ENCODE measurements at places on chromosomes 6 and 20.
A peak's percentile ranks its signal among the peaks of the same experiment; 100 is the strongest.

- DNase-seq, result peak; percentile 27
Observed at GRCh38 chr6:138001750-138002349, 105.4 kb downstream of the PERP start.

GRCh38 chr6:76441875-76442274, 369.4 kb upstream of the IMPG1 start:
- DNase-seq, result no peak

GRCh38 chr20:33828967-33829560, 17.9 kb downstream of the CHMP4B start:
- no peak for DNase-seq

- DNase-seq, result no peak
Observed at GRCh38 chr20:38032585-38033329, 499 bp downstream of the TTI1 start.

GRCh38 chr6:137754866-137755265, 112.2 kb upstream of the TNFAIP3 start:
- DNase-seq, result no peak

GRCh38 chr20:34495307-34495706, 20.9 kb upstream of the DYNLRB1 start:
- DNase-seq, result no peak

GRCh38 chr6:118748311-118749062, 97.1 kb upstream of the CEP85L start:
- DNase-seq, result no peak

DNA sequence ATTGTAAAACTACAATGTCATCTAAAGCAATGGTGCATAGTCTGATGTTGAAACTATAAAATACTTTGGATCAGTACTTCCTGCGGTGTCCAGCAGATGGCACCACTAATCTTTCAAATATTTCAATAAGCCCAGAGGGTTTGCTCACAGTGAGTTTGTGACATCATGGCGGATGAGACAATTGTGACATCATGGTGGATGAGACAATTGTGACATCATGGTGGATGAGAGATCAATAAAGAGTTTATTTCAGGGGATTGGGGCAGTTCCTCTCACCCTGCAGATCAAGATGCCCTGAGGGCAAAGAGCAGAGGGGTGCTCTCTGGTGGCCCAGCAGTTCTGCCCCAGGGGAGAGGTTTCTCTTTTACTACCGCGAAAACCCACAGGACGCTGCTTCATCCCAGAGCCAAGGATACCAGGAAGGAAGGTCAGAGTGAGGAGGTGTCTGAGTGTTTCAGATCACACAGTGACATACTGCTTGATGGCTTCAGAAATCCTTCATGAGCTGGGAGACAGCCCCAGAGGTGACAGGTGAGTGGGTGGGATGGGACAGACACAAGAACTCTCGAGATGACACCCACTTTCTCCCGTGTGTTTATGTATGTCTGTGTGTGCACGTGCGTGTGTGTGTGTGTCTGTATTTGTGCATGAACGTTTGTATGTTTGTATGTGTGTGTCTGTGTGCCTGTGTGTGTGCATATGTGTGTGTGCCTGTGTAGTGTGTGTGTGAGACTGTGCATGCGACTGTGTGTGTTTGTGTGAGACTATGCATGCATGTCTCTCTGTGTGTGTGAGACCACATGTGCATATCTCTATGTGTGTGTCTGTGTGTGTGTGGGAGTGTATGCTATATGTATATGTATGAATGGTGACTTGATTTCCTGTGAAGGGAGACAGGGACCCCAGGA, 7.3 kb upstream of the ULBP2 start:
- no peak for DNase-seq

DNA sequence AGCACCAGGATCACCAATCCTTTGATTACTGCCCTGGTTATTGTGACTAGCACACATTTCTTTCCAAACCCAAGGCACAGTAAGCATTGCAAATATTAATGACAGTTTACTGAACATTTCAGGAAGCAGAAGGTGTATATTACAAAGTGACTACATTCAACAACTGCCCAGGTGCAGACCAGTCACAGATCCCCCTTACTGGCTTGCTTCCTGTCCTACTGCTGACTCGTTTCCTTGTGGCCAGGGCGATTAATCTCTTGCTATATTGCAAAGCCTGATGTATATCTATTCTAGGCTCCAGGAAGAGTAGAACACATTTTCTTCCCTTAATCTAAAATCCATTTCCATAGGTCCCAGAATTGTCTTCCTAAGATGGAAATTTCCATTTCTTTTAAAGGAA, 77.2 kb upstream of the EPHA7 start:
- DNase-seq, result no peak

- DNase-seq, result no peak
Observed at GRCh38 chr20:59299945-59300332, 472 bp upstream of the EDN3 start.
